OCI-LY7 (cell line): ENCODE measurements at places on chromosomes 13 and 19.

- no peak for DNase-seq
Measured at GRCh38 chr19:53875602-53876325, 6.2 kb upstream of the PRKCG start.

DNA sequence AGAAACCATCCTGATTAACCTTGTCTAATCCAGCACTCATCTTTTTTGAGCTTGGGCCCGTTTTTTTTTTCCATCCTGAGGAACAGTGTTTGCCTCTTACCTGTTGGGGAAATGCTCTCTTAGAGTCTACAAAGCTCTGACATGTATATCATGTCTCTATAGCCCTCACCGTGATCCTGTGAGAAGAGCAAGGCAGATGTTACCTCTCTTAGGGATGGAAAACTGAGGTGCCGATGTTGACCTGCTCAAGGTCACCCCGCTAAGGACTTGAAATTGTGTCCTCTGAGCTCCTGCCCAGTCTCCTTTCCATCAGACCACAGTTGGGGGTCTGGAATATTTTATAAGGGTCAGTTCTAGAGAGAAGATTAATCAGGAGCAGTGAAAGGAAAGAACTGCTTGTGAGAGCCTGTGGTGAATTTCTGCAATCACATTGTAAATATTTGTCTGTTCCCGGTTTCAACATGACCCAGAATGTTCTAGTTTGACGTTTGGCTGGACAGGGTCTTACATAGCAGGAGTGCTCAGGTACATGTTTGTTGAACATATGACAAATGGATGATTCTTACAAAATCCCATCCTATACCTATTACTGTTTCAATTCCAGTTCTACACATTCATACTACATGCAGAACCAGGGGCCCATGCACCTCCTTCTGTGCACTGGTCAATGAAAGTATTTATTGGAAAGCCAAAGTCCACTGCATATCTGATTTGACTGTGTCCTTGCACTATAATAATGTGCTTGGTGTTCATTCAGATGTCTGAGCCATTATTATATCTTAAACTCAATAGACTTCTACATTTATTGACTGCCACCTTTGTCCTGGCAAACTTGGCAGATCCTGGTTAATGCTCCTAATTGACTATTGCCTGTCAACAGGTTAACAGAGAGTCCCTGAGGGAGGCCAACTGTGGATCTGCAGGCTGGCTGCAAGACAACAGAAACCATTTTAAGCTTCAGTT, 12.1 kb downstream of the SLC25A15 start:
- no peak for DNase-seq

DNA sequence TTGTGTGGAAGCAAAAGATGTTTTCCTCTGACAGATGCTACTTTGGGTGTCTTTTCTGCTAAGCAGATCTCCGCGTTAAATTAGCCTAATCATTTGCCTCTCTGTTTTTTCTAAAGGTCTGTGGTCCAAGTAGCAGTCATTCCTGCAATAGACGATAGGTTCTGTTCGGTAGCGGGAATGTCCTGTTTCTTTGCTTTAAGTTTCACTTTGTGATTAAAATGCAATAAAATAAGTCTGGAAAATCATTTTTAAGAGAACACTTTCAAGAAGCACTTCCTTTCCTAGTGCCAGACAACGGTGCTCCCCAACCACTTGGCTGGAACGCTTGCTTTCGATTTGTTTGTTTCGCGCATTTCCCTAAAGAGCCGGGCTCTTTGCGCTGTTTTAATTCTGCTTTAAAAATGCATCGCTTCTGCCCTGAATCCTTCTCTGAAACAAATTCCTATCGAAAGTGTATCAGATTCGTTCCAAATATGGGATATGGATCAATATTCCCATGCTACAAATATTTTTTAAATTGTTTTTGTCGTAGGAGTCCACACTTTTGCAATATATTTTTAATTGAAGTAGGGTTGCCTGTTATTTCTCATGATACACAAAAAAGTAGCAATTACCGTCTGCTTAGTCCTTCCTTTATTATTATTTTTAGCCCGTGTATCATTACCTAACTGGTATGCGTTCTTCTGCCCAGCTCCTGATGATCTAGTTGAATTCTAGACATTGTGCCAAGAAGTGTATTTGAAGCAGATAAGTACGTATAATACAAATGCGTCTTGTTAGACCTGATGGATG, 14.2 kb downstream of the ZIC2 start:
- DNase-seq, result no peak

GRCh38 chr13:31046711-31047279, 114.3 kb downstream of the TEX26 start:
- DNase-seq, result no peak

- no peak for DNase-seq
Measured at GRCh38 chr13:77351315-77351714, 24.4 kb upstream of the MYCBP2 start.

DNA sequence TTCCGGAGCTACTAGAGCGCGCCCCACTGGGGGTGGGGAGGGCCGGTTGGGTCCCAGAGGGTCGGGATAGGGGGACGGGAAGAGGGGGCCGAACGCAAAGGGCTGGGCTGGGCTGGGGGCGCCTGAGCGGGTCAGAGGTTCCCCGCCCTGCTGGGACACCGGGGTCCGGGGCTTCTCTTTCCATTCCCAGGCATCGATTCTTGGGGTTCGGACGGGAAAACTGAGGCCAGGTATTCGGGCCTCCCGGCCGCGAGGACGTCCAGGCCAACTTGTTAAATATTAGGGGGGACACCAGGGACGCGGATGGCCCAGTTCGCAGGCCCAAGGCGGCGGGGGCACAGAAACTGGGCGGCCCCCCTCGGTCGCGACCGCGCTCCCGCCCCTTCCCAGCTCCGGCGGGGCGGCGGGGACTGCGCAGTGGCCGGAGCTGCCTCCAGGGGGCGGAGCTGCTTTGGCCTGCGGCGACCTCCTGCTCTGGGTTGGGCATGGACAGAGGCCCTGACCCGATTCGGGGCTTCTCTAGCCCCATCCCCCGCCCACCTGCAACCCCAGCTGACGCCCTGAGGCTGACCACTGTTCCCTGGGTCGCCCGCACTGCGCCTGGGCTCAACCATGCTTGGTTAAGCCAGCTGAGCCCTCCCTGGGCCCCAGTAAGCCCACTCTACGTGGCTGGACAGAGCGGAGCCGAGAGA, 1.2 kb upstream of the KLF16 start:
- peak; percentile 82 for DNase-seq

GRCh38 chr13:52001120-52001731, 10.0 kb downstream of the ATP7B start:
- peak; percentile 75 for DNase-seq

DNA sequence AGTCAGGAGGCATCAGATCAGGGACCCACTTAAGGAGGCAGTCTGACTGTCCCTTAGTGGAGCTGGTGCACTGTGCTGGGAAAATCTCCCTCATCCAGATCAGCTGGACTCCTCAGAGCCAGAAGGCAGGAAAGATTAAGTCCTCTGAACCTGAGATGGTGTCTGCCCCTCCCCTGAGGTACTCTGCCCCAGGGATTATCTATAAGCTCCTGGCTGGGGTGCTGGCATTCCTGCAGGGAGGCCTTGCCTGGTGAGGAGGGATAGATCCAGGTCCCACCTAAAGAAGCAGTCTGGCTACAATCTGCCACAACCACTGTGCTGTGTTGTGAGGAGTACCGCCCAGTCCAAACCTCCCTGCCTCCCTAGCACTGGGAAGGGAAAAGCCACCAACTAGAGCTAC, 81.2 kb downstream of the NHLRC3 start:
- no peak for DNase-seq

DNA sequence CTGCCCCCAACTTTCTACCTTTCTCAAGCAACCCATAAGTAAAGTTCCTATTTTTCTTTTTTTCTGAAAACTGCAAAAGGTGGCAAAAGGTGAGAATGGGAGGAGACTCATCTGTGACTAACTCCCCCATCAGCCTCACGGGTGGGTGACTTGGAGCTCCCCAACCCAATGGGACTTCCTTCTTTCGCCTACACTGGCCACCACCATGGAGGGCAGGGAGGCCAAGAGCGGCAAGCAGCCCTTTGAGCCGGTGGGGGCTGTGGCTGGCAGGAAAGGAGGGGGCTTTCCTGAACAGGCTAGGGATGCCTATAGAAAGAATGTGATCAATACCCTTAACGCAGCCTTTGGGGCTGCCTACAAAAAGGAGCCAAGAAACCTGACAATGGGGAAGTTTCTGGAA, 16.5 kb downstream of the IRS2 start:
- DNase-seq, result no peak

DNA sequence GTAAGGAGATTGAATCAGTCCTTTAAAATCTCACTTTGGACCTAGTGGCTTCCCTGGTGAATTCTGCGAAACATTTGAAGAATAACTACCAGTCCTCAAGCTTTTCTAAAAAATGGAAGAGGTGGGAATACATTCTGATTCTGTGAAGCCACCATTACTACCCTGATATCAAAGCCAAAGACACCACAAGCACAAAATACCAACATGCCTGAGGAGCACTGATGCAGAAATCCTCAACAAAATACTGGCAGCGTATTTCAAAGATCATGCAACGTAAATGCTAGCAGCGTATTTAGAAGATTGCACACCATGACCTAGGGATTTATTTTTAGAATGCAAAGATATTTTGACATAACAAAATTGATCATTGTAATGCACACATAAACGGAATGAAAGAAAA, 14.4 kb downstream of the ATP4B start:
- no peak for DNase-seq

DNA sequence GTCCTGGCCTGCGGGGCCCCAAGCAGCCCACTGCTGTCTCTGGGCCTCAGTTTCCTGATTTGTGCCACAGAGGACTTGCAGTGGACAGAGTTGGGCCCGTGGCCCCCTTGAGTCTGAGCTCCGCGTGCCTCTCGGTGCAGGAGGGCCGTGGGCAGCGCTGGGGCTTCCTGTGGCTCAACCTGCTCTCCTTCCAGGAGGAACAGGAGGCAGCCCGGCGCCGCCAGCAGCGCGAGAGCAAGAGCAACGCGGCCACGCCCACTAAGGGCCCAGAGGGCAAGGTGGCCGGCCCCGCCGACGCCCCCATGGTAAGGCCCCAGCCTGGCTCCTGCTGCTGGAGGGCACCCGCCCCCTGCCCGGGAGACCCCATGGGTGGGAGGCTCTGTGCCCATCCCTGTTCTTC, 25.9 kb downstream of the PLEKHJ1 start:
- no peak for DNase-seq

GRCh38 chr13:111050539-111050879, 64.6 kb upstream of the ARHGEF7 start:
- DNase-seq, result no peak

DNA sequence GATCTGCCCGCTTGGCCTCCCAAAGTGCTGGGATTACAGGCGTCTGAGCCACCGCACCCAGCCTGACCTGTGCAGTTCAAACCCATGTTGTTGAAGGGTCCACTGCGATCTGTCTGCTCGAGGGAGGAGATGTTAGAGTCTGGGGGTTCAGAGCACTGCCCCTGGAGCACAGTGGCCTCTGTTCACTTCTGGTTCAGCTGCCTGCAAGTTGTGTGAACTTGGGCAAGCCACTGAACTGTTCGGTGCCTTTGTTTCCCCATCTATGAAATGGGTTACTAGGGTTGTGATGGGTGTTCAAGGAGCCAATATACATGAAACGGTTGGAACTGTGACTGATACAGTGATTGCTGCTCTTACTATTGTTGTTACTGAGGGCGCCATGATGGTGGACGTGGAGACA, 1.7 kb downstream of the PLIN5 start:
- no peak for DNase-seq

GRCh38 chr13:53042877-53043276, 14.3 kb downstream of the OLFM4 start:
- no peak for DNase-seq

DNA sequence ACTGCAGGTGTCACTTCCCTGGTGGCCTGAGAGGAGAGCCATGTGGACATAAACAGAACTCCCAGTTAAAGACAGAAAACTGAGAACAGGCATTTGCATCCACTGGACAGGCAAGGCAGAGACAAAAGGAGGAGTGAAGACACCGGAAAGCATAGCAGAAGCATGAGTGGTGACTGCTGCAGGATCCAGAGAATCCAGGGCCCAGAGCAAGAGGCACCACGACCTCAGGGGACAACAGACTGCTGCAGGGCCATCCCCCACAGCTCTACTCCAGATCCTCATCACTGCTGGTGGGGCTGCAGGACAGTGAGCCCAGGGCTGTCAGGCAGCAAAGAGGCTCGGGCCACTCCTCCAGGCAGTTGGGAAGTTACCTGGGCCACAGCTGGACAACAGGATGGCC, 14.5 kb upstream of the ISYNA1 start:
- no peak for DNase-seq

DNA sequence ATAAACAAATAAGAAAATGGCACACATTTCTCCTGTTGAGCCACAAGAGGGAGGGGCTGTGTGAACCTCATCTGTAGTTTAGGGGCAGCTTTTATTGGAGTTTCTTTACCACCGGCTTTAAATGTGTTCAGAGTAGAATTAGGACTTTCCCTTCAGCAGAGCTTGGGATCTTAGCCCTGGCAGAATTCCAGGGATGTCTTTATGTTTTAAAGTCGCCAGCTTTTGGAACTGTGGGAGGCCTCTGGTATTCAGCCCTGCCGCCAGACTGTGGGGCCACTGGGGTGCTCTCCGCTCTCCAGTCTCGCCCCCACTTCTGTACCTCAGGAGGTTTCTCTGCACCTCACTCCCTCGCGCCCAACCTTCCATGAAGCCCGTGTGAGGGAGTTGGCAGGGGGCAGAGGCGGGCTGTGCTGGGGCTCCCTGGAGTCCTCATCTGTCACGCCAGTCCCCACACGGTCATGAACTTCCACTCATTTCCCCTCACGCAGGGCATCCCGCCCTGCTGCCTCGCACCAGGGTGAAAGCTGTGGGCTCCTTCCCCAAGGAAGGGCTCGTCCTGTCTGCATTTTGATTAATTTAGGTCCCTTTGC, 31.5 kb downstream of the CCDC8 start:
- no peak for DNase-seq

DNA sequence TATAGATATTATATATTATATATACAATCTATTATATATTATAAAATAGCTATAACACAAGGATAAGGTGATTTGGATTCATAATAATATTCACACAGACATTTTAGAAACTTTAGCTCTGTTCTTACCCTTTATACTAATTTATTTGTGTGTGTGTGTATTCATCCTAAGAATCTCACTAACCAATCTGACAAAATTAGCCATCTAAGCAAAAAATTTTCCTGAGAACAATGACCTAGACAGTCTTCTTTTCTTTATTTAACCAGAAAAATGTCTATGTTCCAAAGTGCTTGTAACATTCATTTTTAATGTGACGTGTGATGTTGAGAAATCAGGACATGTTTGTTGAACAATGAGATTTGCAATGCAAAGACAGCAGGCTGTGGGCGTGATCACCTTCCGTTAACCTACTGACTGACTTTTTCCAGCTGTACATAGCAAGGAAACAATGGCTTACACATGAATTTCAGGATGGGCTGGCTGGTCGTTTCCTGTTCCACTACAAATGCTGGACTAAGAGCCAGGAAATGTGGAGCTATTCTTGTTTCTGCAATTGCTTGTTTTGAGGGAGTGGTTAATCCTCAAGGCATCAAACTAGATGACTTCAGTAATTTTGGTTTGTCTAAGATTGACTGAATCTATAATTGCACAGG, 634.6 kb upstream of the ARGLU1 start:
- no peak for DNase-seq

DNA sequence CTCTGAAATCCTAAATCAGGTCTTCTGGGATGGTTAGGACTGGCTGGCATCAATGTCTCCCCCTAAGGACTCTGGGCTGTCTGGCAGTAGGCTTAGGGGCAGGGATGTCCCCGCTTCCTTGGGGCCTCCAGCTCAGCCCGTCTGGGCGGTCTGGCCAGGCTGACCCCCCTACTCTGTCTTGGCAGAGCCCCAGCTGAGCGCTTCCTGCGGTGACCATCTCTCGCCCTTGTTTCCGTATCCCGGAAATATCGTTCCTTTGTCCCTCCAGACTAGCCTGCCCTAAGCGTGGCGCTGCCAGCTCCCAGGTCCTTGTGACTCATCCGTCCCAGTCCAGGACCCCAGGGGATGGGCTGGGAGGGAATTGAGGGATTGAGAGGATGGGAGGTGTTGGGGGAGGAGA, 11.3 kb downstream of the GTPBP3 start:
- DNase-seq, result no peak
